ENCODE measurements at places on chromosomes 2 and 18.
A peak's percentile ranks its signal among the peaks of the same experiment; 100 is the strongest.

- no peak for DNase-seq
These were observed 648.1 kb downstream of the CPS1 start for GRCh38 chr2:211204456-211204855.

DNA sequence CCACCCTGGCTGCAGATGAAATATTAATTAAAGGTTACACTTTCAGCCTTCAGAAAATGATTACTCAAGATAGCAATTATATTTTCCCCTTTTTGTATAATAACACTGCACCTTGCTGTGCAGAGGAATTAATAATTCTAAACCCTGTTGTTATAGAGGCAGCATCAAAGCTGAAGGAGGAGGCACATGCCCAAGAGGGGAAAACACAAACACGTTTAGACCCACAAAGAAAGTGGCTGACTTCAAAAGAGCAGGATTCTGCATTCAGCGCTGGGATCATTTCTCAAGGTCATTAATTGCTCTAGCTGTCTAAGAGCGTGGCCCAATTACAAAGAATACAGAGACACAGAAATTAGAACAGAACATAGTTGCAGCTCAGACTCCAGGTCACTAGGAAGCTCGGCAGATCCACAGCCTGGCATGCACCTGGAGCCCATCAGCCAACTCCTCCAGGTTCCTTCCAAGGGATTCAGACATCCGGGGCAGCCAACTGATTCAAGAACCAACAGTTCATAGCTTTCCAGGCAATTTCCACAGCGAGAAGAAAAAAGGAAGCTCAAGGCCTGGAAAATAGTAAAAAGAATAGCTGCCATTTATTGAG is 102.3 kb upstream of the ID2 start:
- DNase-seq = no peak

GRCh38 chr2:177763531-177764265 is 308.9 kb downstream of the PDE11A start:
- peak; percentile 52 for DNase-seq

GRCh38 chr2:19228181-19228593 is 130.2 kb downstream of the OSR1 start:
- no peak for DNase-seq

- DNase-seq = no peak
These were observed 677.8 kb downstream of the TSN start for GRCh38 chr2:122433123-122433754.

- no peak for DNase-seq
These were observed 76.6 kb upstream of the UGP2 start for GRCh38 chr2:63765117-63765516.

GRCh38 chr2:42252464-42252863 is 83.3 kb downstream of the EML4 start:
- no peak for DNase-seq

DNA sequence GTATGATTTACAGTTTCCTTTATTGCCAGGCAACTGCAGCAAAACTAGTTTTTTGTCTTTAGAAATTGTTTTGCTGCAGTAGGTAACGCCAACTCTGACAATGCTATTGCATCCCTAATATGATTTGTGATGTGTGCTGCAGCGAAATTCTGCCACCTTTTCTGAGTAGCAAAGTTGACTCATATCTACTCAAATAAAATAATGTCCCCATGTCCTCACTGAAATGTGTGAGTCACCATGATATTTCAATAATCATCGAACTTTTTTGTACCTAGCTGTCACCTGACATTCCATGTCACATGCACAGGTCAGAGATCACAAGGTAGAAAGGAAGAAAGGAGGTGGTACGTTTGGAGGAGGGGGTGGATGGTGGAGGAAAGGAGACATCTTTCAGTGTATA is 205.0 kb downstream of the RAD51AP2 start:
- DNase-seq = no peak

GRCh38 chr2:290090-290722 is 2.3 kb upstream of the ALKAL2 start:
- no peak for DNase-seq

DNA sequence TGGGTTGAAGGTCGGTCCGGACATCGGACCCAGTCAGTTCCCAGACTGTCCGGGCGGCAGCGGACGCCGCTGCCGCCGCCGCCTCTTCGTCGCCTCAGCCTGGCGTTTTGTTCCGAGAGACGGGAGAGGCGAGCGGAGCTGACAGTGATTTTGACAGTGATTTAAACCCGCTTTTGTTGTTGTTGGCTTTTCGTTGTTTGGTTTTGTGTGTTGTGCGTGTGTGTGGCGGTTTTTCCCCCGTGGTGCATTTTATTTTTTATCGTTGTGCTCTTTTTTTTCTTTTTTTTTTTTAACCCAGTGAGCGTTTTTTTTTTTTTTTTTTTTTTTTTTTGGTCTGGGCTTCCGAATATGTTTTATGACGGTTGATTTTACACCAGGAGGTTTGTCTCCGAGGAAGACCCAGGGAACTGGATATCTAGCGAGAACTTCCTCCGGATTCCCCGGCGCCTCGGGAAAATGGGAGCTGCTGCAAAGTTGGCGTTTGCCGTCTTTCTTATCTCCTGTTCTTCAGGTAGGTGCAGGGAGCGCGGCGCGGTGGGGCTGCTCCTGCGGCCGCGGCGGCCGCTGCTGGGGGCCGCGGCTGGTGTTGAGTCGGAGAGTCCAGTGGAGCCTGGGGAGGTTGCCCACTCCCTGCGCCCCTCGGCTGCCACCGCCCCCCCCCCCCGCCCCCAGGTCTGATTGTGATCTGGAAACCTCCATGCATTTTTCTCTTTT is at the start of gene ACVR2A:
ACVR2A (plus strand) TSS at position 333 of the 714 bp plus-strand sequence; CDS start at position 457, 124 bp downstream.
- DNase-seq = peak; percentile 3

GRCh38 chr2:131567891-131568290 is 40.2 kb downstream of the CCDC74A start:
- no peak for DNase-seq

GRCh38 chr2:148615381-148615841 is 29.1 kb upstream of the EPC2 start:
- DNase-seq = no peak

- no peak for DNase-seq
These were observed 125.6 kb downstream of the CTNNA2 start for GRCh38 chr2:79638410-79638809.

- no peak for DNase-seq
These were observed 884 bp downstream of the HES6 start for GRCh38 chr2:238238766-238239542.

- DNase-seq = no peak
These were observed 213.3 kb upstream of the HNRNPA3 start for GRCh38 chr2:176999301-176999700.

DNA sequence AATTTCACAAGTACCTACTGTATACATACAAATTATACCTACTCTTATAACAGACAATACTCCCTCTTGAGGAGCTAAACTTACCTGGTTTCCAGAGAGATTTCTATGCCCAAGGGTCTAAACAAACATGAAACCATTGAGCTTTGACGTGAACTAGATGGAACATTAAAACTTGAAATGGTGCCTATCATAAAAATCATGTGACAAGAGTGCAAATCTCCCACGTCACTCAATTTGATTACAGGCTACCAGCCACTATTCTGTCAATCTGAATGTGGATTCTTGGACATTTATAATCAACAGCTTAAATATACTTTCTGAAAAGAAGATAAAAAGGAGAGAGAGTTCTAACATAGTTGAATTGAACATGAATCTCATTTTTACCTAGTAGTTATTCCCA is 297.1 kb upstream of the SESTD1 start:
- DNase-seq = no peak

DNA sequence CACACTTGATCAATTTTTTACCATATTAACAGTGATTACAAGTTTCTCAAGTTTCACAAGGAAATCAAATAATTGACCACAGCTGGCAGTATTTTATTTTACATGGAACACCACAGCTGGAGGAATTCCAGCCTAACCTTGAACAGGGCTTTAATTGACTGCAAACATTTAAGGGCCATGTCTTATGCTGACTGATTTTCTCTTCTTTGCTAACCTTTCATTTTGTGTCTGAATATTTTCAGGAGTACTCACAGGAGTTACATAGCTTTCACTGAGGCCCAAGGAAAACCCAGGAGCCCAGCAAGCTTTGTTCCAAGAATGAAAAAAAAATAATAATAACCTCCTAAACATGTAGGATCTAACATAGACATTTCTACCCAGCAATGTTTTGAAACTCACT is 49.6 kb downstream of the FRZB start:
- no peak for DNase-seq

DNA sequence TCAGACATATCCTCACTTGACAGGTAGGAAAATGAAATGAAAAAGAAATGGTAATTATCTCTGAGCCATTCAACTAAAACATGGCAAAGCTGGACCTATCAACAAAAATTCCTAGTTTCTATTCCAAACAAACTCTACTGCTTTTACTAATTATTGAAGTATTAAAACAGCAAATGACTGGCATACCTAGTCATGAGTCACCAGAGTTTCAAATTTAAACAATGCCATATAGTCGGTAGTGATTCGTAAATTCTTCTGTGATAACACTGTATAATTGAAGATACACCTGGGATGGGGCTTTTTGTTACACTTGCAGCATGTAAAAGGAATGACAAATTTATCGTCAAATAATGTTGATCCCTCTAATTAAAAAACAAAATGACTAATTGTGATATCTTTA is 153.1 kb upstream of the THUMPD2 start:
- no peak for DNase-seq

GRCh38 chr2:128347701-128348539 is 29.3 kb upstream of the HS6ST1 start:
- no peak for DNase-seq

GRCh38 chr2:1749489-1750119 is 5.3 kb upstream of the PXDN start:
- DNase-seq = no peak

- no peak for DNase-seq
These were observed 30.6 kb downstream of the DTNA start for GRCh38 chr18:34740724-34741123.

DNA sequence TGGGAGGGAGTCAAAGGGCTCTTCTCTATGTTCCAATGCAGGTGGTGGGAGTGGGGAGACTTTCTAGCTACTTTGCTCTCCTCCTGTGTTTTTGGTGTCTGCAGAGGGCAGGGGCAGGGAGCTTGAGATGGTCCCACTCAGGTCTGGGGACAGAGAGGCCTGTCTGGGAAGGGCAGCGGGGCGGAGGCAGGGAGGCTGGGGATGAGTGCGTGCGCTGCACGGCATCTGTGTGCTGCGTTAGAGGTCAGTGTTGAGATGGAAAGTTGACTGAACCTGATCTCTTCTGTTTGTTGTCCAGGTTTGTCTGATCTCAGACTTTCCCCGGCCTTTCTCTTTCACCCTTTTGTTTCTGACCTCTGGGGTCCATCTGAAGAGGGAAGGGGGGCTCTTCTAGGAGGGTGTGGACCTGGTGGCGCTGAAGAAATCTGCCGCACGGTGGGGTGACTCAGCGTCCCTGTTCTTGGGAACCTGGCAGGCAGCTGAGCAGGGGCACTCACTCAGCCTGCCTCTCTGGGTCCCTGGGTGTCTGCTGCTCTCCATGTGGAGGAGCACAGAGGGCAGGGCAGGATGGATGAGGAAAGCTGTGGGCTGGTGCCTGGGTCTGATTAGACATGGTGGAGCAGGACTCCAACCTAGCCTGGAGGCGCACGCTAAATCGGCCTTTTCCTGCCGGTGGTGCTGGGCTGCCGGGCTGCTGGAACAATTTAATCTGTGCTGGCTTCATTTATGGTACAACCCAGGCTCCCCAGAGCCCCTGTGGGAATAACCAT is 24.1 kb downstream of the IGFBP2 start:
- no peak for DNase-seq

GRCh38 chr2:904246-905024 is 46.2 kb upstream of the SNTG2 start:
- DNase-seq = no peak

DNA sequence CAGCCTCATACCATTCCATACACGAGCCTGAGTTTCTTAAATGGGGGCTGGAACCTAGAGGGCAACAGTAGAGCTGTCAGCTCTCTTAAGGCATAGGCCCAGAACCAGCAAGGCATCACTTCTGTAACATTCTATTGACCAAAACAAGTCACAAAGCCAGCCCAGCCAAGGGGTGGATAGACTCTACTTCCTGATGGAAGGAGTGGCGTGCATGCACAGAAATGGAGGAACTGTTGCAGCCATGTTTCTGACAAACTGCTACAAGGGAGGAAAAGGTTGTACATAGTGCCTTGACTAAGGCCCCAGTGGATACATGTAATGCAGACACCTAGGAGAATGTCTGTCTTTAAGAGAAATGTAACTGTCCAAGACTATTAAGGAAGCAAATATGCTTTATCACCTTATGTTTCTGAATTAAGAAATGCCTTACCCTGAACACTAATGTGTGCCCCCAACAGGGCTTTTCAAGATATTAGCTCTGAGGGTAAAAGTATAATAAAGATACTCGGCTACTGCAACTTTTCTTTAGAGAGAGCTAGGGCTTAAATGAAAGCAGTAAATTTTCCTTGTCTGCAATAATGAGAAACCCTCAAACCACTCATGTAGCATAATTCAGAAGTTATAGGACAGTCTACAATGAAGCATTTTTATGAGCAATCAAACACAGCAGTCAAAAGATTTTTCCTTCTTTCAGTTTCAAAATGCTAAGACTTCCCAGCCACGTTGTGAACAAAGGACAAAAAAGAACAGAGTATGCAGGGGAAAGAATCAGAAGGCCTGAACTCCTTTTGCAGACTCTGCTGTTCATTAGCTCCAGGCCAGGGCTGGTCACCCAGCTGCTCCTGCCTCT is 35.1 kb upstream of the CDC42EP3 start:
- DNase-seq = no peak

GRCh38 chr18:69951182-69951581 is 3.5 kb upstream of the CD226 start:
- no peak for DNase-seq

GRCh38 chr2:25388491-25388890 is 46.8 kb upstream of the DNMT3A start:
- DNase-seq = no peak

DNA sequence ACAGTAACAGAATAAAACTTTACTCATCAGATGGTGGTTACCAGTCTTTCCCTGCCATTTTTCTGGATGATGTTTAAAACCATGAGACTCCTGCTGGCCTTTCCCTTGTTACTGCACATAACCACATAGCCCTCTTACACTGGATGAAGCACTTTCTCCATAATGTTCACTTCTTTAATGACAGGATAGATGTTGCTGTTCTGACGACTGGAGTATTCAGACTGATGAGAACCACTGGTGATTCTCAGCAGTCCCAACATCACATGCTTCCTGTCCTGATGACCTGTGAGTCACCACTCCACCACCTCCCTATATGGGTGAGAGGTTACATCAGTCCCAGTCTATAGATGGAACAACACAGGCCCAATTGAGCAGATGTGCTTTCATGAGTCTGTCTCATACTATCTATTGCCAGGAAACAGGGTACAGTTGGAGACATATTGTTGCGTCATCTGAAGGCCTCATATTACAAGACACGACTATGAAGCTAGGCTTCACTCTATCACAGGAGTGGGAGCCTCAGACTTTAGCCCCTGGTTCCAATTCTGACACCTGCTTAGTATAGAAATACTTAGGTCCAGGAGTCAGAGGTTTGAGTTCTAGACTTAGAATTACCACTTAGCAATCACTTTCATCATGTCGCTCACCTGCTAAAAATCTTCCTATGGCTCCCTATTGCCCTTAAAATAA is 145.7 kb upstream of the KLF7 start:
- DNase-seq = no peak
